Activated CD4-positive, alpha-beta T cell treated with anti-CD3 and anti-CD28 coated beads, Interleukin-2, amount 50 U/mL, for 1 hour (primary cell): ENCODE measurements at places on chromosomes 6 and 20.

- DNase-seq, result no peak
Observed at GRCh38 chr6:157789861-157790260, 33.2 kb upstream of the SNX9 start.

DNA sequence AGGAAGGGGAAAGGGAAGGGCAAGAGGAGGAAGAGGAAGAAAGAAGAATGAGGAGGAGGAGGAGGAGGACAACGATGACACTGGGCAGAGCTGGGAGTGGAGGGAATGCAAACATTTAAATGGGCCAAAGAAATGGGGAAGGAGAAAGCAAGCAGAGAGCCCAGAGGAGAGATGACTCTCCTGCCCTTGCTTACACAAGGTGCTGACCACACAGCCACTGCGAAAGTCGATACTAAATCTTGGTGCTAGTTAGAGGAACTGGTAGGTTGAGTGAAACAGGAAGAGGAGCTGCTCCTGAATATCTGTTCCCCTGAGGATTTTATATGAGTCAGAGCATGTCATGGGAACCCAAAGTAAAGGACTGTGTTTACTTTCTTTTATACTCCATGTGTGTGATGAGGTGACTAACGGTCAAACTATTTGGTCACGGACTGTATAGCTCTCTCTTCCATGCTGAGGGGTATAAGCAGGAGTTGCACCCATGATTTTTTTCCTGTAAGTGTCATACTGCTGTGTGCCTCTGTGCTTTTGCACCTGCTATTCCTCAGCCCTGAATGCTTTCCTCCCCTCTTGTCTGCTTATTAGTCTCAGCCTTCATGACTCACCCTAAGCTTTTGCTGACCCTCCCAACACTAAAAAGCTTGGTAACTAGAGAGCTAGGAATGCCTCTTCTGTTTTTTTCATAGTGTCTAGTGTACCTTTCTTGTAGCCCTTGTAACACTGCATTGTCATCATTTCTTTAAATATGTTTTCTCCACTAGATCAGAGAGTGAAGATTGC lies 9.5 kb upstream of the PAQR8 start:
- DNase-seq, result no peak

GRCh38 chr6:46315589-46315988 lies 144.8 kb upstream of the ENPP5 start:
- DNase-seq, result no peak

GRCh38 chr6:55977959-55978665 lies 102.7 kb upstream of the BMP5 start:
- no peak for DNase-seq

- DNase-seq, result no peak
Observed at GRCh38 chr6:111564482-111564945, 41.2 kb downstream of the TRAF3IP2 start.

GRCh38 chr20:20736303-20736702 lies 23.9 kb upstream of the RALGAPA2 start:
- no peak for DNase-seq

- DNase-seq, result no peak
Observed at GRCh38 chr6:144710207-144710606, 425.1 kb downstream of the UTRN start.

GRCh38 chr6:32816746-32817204 lies at the start of gene HLA-DOB:
Gene HLA-DOB, minus strand, starts transcription at chr6:32817002. Its CDS starts 51 bp downstream, at chr6:32816951.
- no peak for DNase-seq

DNA sequence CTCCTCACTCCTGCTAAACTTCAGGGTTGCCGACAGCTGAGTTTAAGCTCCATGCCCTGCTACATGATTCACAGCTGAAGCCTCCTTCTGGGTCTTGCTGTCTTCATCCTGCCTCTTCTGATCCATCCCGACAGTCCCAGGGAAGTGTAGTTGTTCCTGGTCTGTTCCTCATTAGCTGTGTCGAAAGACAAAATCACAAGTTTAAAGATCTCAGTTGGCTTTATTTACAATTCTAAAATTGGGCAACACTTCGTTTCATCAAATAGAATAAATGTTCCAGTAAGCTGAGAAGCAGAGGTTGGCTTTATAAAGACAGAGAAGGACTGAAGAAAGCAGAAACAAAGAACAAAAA lies 4.1 kb upstream of the SLC2A10 start:
- no peak for DNase-seq

DNA sequence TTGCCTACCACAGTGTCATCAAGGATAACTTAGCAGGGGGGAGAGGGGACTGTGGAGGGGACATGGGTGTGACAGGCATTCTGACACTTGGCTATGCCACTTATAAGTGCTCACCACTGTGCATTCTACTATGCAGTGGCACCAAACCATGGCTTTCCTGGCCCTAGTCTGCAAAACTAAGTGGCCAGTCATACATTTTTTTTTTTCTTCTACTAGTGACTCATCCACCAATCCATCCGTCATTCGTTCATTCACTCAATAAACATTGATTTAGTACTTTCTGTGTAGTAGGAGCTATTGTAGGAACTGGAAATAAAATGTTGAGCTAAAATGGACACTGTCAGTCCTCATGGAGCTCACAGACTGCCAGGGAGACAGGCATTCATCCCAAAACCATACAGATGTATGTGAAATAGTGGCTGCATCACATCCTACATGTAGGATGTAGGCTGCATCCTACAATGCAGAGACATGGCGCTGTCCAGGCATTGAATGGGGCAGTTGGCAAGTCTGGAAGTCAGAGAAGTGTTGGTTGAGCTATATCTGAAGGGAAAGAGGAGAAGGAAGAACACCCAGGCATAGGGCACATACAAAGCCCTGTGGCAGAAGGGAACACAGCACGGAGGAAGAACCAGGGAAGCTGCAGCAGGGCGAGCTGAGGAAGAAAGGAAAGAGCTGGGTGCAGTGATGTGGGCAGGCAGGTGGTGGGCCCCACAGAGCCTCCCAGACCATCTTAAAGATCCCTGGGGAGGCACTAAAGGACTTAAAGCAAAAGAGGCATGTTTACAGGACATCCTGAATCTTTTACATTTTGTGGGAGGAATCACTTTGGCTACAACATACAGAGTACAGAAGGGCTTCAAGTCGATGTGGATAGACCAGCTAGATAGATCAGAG lies 224.4 kb downstream of the UST start:
- DNase-seq, result no peak

GRCh38 chr6:2197177-2197671 lies 48.2 kb downstream of the GMDS start:
- no peak for DNase-seq

DNA sequence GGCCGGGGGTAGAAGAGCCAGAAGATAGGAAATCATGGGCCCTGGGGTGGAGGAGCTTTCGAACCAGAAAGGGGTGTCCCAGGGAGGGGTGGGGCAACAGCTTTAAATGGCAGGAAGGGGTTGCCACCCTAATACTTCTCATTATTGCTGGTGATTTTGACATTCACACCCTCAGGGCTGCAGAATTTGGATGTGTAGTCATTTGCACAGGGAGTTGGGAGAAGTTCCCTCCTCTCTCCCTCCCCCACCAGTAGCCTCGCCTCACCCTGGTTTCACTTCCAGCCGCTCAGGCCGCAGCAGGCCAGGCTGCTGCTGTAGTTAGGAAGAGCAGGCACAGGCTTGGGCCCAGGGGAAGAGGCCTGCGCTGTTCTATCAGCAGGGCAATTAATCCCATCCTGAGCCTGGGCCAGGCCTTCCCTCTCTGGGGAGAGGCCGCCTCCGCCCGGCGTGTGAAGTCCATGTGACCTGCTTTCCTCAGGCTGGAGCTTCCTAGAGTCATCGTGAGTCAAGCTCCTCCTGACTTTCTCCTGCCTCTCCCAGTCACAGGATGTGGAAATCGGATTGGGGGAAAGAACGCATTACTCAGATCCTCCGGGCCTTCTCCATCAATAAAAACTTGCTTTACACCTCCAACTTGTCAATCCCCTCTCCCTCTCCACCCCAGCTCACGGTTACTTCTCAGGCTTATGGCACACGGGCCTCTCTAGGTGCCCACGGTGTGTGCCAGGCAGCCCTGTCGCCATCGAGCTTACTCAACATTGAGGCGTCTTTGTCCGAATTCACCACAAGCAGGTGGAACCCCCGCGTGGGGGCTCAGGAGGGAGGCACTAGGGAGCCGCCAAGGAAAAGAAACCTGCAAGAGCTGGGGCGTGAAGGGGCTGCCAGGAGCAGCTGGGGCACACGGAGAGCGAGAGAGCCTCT lies 7.8 kb downstream of the ADTRP start:
- DNase-seq, result no peak

GRCh38 chr6:39425346-39426072 lies 103.0 kb upstream of the KCNK16 start:
- no peak for DNase-seq

GRCh38 chr6:18101271-18101670 lies 21.2 kb downstream of the NHLRC1 start:
- DNase-seq, result no peak

DNA sequence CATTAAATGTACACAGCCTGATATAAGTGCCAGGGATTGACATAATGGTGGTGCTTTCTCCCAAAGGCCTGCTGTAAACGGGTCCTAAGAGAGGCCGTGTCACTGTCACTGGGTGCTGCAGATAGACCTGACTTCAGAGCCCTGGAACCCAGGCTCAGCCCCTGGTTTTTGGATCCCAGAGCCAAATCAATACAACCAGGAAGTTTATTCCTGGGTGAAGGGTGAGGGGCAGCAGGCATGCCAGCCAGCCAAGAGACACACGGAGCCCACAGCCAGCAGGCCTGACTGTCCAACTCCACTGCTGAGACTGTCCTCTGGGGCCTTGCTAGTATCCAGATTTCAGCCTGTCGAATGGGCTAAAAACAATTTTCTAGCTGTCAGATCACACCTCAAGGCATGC lies 12.8 kb upstream of the ARMC12 start:
- no peak for DNase-seq

DNA sequence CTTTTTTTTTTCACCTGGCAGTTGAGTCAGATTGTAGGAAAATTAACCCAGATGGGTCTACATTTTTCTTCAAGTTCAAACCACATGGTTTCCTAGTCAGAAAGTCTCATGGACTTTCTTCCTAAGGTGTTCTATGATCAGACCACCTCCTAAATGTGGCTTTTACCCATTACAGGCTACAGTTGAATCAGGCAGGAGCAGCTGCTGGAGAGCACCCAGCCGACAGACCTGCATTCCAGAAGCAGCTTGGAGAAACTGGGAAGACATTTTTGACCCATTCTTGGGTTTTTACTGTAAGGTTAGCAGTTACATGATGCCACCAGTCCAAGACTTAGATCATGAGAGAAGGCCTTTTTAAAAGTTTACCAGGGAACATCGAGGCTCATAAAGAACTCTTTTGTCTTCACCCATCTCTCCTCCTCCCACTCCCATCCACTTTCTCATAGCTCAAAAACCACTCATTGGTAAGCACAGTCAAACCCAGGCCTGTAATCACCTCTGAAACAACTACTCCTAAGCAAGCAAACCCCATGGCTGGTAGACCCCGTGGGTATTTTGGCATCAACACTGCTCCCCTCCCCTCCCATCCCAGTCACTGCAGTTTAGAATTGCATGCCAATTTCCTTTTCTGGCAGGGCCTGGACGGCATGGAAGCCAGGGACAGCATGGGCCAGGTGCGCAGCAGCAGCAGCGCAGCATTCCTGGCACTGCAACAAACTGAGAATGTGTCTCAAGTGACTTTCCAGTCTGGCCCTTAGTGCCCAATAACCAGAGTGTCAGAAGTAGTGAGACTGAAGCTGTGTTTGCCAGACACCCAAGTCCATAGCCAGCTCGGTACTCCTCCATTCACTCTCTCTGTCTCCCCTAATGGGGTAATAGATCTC lies 113.7 kb downstream of the CLIC5 start:
- no peak for DNase-seq

DNA sequence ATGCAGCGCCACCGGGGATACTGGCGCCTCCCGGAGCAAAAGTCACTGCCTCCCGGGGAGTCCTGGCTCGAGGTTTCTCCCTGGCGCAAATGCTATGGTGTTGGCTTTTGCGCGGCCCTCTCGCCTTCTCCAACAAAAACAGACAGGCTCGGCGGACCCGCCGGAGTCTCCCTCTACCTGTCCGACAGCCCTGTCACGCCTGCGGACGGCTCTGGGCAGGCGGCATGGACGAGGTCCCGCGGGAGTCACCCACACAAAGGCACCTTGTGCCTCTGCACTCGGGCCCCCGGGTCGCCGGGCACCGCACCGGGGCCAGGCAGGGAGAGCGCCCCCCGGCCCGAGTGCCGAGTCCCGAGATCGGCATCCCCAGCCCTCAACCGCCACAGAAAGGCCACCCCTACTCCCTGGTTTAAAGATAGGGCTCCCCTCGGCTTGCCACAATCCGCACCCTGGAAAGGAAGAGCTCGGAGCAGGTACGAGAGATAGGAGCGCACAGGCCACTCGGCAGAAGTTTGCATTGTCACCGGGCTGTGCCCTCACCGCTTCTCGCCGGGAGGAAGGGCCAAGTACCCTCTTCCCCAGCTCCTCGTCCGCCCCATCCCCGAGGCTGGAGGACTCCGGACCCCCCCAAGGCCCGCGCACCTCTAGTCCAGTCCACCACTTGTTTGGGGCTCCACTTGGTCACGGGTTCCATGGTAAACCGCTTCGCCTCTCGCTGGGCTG lies 903 bp downstream of the CNKSR3 start:
- no peak for DNase-seq

GRCh38 chr20:48800177-48800576 lies 27.6 kb downstream of the PREX1 start:
- DNase-seq, result no peak

- DNase-seq, result no peak
Observed at GRCh38 chr20:63316502-63316921, 23.5 kb downstream of the COL20A1 start.

DNA sequence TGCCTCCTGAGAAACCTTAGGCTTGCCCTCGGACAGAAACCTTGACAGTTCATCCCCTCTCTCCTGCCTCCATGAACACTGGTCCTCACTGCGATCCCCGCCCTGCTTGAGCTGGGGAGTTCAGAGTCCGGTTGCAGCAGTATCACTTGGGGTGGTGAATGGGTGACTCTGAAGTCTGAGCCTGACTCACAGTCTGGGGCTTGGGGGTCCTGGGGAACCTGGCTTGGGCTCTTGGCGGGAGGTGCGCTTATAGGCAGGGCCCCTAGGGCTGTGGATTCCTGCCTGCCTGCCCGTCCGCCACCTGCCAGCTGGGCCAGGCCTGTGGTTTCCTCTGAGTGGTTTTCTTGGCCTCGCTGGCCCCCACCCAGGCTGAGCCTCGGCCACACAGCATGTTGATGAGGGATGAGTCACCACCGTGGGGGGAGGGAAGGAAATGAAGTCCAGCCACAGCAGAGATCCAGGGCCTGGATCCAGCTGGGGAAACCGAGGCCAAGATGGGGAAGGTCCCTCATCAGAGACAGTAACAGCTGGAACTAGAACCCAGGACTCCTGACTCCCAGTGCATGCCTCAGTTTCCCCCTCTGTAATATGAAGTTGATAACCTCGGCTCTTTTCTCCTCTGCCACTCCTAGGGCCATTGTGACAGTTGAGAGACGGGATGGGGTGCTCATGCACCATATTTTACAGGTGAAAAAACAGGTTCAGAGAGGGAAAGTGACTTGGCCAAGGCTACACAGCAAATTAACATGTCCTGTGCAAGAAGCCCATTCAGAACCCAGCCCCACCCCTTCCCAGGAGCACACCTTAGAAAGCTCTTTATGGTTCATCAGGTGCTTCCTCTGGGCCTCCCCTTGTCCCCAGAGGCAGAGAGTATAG lies 9.2 kb downstream of the FOXS1 start:
- DNase-seq, result no peak

- DNase-seq, result no peak
Observed at GRCh38 chr6:7813704-7814103, 87.8 kb downstream of the BMP6 start.

GRCh38 chr20:1827510-1827973 lies 67.7 kb upstream of the SIRPA start:
- DNase-seq, result no peak

- DNase-seq, result no peak
Observed at GRCh38 chr6:130625825-130626527, 201.2 kb upstream of the SMLR1 start.
